AG08396 (cell line): ENCODE measurements at places on chromosomes 1 and 21.

GRCh38 chr1:75522389-75522788, 88.5 kb downstream of the SLC44A5 start:
- DNase-seq = no peak

- no peak for DNase-seq
Observed at GRCh38 chr1:198927129-198927528, 288.3 kb downstream of the PTPRC start.

GRCh38 chr1:58312971-58313563, 233.5 kb downstream of the OMA1 start:
- no peak for DNase-seq

GRCh38 chr1:91170571-91170970, 148.7 kb upstream of the ZNF644 start:
- no peak for DNase-seq

- no peak for DNase-seq
Observed at GRCh38 chr1:160399544-160400222, 681 bp upstream of the VANGL2 start.

DNA sequence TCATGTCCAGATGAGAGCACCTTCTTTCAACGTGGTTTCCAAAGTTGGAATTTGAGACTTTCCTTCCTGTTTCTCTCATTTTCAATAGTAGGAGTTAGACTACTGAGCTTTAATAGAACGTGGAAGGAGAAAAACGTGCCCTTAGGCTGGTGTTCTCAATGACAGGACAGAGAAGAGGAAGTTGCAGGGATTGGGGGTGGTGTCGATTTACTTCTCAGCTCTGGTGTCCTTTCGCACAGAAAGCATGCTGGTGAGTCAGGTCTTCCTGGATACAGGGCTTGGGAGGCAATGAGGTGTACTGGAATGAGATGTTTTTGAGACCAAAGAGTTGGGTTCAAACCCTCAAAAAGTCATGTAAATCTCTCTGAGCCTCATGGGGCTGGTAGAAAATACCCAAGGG, 67.1 kb downstream of the HIVEP3 start:
- DNase-seq = no peak

DNA sequence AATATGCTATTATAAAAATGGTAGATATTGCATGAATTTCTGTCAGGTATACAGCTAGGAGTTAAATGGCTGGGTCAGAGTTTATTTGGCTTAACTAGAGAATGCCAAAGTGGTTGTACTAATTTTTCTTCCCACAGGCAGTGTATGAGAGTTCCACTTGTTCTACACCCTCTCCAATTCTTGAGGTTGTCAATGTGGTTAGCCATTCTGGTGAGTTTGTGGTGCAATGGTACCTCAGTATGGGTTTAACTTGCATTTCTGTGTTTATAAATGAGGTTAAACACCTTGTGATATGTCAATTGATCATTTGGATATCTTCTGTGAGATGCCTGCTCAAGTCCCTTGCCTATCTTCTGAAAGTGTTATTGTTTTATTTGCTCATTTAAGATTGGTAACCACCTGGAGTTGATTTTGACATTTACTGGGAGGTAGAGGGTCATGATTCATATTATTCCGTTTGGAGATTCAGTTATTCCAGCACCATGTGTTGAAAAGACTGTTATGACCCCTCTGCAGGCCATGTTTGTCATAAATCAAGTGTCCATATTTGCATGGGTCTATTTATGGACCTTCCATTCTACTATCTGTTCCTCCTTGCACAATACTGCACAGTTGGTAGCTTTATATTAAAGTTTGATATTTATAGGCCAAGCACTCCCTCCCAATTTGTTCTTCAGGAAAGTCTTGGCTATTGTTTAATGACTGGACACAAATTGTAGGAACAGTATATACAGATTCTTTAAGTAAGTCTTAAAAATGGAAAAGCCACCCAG, 5.8 kb downstream of the FALEC start:
- DNase-seq = no peak

GRCh38 chr21:42149656-42150473, 69.1 kb upstream of the ABCG1 start:
- DNase-seq = no peak

DNA sequence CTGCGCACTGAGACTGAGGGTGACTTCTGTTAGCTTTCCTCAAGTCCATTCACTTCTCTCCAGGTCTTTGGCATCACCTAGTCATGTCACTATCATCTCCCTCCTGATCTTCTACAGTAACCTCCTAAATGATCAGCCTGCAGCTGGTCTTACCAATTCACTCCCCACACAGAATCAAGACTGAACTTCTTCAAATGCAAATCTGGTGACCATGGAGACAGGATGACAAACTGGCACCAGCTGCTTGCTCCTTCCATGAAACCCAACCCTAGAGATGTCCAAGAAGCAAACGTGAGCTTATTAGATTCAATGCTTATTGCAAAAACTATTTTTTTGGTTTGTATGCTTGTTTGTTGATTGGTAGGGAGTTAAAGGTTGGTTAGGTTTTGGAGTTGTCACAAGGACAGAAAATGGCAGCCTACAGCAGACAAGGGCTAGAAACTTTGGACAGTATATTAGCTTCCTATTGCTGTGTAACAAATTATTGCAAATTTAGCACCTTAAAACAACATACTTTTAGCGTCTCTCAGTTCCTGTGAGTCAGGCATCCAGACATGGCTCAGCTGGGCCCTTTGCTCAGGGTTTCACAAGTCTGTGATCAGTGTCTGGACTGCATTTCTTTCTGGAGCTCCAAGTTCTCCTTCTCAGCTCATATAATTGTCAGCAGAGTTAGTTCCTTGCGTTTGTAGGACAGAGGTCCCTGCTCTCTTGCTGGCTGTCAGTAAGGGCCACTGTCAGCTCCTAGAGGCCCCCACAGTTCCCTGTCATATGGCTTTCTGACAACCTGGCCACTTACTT, 53.3 kb upstream of the GJA8 start:
- no peak for DNase-seq

GRCh38 chr1:89503690-89504089, 20.9 kb upstream of the LRRC8B start:
- no peak for DNase-seq

DNA sequence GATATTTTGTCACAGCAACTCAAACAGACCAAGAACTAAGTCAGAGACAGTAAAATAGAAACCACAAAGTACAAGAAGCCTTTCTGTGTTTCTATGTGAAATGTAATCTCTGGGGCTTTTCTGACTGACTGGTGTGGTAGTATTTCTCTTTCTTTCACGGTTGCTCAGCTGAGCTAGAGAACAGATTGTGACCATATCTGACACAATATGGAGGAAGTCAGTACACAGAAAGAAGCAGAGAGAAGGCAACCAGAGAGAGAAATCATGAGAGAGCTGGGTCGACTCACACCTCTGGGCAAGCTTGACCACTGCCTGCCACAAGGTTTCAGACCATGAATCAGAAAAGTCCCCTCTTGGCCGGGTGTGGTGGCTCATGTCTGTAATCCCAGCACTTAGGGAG, 208.9 kb upstream of the GREM2 start:
- DNase-seq = no peak

GRCh38 chr21:20016435-20017005, 981.7 kb upstream of the NCAM2 start:
- DNase-seq = no peak

GRCh38 chr1:182603646-182604174, 479 bp downstream of the RGS16 start:
- no peak for DNase-seq

- no peak for DNase-seq
Observed at GRCh38 chr1:36669262-36669661, 186.5 kb upstream of the CSF3R start.

GRCh38 chr1:235022341-235022980, 106.2 kb downstream of the TOMM20 start:
- DNase-seq = no peak

DNA sequence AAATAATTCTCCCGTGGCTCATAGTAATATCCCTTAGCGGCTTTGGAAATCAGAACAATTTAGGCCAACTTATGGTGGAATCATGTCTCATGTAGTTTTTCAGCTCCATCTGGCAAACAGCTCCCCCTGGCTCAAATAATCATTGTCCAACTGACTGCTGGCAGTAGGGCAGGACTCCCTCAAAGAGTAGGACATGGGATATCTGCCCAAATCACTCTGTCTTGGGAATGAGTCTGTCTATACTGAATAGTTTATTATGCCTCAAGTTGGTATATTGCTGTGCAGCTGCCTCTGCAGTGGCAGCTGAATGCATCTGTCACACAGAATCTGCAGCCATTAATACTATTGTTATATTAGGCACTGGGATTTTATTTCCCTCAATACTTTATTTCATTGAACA, 255.7 kb downstream of the COL11A1 start:
- peak; percentile 18 for DNase-seq

DNA sequence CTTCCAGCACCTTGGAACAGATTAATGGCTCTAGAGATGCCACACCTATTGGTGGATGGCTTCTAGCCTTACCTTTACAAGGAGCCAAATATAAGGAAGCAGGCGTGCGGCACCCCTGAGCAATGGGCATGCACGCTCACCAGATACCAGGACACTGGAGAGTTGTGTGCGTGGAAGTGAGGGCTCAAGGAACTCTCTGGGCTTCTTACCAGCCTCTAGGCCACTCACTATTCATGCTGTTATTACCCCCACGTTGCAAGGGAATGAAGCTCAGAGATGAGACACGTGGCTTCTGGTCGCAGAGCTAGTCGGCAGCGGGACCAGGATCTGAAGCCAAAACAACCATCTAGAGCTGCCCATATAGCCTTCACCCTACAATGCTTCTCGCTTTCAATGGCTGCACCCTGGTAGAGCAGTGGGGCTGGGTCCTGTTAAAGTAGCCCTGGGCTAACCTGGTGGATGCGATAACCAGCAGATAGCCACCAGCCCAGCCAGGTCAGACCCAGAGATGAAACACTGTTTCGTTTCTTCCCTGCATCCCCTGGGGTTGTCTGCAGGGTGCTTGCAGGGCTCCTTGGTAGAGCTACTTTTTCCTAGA, 396.4 kb upstream of the VAMP3 start:
- no peak for DNase-seq

DNA sequence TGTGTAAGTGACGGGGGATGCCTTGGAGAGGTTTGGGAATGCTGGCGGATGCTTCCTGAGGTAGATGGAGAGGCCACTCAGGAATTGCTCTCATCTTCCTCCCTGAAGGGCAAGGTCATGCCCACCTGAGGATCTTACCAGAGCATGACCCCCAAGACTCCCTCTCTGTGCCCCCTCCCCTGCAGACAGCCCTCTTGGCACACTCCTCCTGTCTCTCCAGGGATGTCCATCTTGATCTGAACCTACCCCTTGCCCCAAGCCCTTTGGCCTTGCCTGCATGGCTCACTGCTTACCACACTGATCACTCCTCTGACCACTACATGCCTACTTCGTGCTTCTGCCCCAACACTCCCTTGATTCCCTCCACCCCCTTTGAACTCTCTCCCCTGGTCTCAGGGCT, 17.9 kb upstream of the MPL start:
- DNase-seq = no peak

DNA sequence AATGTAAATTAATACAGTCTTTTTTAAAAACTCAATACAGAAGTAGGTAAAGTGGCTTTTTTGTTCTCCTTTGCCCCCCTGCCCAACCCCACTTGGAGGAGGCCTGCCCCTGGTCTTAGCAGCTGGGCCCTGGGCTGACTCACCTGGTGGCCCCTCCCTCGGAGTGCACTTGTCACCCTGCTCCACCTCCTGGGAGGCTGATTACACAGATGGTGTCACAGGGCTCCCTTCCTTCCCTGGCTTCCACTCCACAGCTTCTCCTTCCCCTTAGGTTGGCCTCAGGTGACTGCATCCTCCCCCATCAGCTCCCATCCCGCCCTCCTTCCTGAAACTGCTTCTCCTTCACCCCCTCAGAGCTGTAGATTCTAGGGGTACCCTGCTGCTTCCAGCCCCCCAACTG, 11.7 kb upstream of the CAPN9 start:
- no peak for DNase-seq
